Fibroblast of skin of abdomen (primary cell): ENCODE measurements at places on chromosomes 1 and 21.

GRCh38 chr1:6342056-6342455 lies 51.5 kb downstream of the ACOT7 start:
- no peak for DNase-seq

DNA sequence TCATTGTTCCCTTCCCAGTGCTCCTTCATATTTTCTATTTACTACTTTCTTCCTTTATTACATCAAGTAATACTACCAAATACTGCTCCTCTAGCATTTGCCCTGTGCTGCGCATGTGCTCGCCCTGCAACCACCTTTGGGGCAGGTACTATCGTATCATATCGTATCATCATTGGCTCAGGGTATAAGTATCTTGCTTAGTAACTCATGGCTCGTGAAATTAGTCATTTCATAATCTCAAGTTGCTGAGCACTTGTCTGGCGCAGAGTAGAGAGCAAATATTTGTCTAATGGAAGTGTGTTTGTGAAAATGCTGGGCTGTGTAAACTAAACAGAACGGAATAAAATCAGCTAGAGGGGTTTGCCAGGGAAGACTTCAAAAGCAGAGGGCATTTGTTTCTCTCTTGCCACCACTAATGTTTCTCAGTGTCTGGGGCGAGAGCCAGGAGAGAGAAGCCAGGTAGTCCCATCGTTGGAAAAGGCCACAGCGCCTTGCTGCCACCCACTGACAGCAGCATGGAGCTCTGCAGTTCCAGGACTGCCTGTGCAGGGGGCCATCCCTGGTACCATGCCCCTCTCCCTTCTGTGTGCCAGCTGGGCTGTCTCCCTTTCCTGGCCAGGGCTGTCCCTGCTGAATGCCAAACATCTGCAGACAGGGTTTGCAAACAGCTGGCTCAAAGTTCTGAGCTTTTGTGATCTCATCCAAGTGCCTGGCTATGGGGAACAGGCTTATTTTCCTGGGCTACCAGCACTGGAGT lies 20.0 kb upstream of the CPT2 start:
- no peak for DNase-seq

GRCh38 chr1:232611834-232612233 lies 18.1 kb downstream of the SIPA1L2 start:
- no peak for DNase-seq

- DNase-seq: no peak
Observed at GRCh38 chr21:36946949-36947356, 19.5 kb downstream of the HLCS start.

- peak; percentile 97 for DNase-seq
Observed at GRCh38 chr21:33947451-33948095, 32.0 kb upstream of the ATP5PO start.

- DNase-seq: no peak
Observed at GRCh38 chr1:9269721-9270120, 23.0 kb upstream of the SPSB1 start.

GRCh38 chr1:42886046-42886739 lies 39.8 kb downstream of the ZNF691 start:
- DNase-seq: no peak

DNA sequence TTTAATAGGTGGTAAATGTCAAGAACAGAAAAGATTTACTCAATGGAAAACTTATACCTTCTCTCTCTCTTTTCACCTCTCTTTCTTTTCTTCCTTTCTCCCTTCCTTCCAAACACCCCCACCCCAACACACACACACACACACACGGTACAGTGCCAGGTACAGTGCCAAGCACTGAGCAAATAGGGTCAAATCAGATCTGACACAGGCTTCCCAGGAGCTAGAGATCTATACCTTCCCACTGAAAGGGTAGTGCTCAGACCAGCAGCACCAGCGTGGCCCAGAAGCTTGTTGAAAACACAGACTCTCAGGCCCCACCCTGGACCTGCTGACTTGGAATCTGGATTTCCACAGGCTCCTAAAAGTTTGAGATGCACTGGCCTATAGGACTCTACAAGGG lies 31.9 kb downstream of the IRF2BP2 start:
- DNase-seq: no peak

GRCh38 chr1:176976225-176976624 lies 188.3 kb downstream of the ASTN1 start:
- no peak for DNase-seq

DNA sequence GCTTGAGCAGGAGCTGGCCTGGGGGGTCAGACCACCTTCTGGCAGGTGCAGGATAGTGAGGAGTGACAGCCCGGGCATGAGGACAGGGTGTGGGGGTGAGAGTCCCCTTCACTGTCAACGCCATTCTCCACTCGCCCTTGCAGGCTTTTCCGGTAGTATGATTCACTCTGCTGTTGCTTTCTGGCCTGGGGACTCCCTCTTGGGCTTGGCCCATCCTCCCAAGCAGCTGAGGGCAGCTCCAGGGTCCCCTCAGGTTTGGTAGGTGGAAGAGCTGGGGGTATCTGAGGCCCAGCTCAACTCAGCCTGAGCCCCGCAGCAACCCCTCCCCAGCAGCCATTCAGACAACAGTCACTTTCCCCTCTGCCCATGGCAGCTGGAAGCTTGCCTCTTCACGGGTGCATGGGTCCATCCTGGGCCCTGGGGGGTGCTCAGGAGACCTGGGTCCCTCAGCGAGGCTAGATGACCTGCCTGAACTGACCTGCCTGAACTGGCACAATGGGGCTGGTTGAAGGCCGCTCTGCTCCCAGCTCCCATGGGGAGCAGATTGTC lies 1.3 kb downstream of the CLDN19 start:
- DNase-seq: no peak

DNA sequence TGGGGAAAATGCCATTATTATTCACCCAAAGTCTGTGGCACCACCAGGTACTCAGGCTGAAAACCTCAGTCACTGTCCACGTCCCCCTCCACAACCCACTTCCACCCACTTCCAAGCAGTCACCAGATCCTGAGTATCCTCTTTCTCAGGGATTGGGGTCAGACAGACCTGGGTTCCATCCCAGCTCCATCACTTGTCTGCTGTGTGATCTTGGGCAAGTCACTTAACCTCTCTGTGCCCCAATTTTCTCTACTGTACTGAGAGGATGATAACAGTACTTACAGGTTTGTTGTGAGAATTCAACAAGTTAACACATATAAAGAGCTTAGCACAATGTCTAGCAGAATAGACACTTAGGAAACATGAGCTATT lies 29.7 kb upstream of the FOXO6 start:
- DNase-seq: no peak

- peak; percentile 40 for DNase-seq
Observed at GRCh38 chr1:27872059-27872801, at the start of gene THEMIS2. Gene THEMIS2 (plus strand): TSS chr1:27872544. CDS start chr1:27872572, 28 bp downstream.

GRCh38 chr1:198680174-198680875 lies 41.5 kb downstream of the PTPRC start:
- DNase-seq: no peak

DNA sequence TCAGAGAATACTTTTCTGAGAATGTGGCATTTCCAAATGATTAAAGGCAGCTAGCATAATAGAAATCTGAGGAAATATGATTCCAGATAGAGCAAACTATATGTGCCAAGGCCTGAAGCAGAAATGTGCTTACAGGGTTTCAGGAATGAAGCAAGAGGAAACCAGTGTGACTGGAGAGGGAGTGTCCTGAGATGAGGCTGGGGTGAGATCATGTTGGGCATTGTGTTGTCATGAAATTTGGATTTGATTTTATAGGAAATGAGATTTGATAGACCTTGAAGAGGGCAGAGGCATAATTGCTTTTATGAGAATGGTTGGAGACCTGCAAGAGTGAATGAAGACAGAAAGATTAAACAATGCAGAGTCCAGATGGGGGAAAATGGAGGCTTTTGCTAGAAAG lies 338.1 kb upstream of the SNX7 start:
- DNase-seq: peak; percentile 84

- no peak for DNase-seq
Observed at GRCh38 chr1:55828044-55828443, 612.9 kb upstream of the USP24 start.

DNA sequence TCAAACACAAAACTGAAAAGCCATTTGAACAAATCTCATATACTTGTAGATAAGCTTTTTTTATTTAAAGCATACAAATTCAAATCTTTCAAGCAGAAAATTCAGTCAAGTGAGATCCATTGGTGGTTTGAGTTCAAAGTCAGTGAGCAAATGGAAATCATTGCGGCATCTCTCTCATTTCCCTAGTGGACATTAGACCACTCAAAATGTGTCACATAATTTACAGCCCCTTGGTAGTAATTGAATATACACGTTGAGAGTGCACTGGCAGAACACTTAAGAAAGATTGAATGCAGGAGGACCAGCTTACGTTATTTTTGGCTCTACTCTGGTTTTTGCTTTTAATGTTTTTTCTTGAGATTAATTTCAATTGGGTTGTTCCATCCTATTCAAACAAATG lies 633.7 kb downstream of the USP25 start:
- no peak for DNase-seq

DNA sequence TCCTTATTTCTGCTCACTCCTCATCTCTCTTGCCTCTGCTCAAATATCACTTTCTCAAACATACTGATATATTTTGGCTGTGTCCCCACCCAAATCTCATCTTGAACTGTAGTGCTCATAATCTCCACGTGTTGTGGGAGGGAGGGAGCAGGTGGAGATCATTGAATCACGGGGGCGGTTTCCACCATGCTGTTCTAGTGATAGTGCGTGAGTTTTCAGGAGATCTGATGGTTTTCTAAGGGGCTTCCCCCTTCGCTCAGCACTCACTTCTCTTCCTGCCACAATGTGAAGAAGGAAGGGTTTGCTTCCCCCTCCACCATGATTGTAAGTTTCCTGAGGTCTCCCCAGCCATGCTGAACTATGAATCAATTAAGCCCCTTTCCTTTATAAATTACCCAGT lies 26.6 kb downstream of the ZBTB8OS start:
- no peak for DNase-seq

DNA sequence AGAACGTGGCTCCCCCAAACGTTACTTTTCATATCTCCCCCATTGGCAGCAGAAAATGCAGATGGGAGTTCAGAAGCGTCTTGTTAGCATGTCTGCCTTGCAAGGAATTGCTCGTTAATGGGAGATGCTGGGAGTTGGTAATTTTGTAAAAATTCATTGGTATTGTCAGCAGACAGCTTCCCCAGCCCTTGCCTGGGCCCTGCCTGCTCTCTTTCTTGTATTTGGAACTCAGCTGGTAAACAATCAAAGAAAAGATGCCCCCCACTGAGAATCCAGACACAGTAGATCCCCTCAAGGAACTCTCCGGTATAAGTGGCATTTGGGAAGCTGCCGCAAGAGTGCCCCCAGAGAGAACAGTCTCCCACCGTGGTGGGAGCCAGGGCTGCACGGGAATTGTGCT lies 94.4 kb upstream of the IGSF21 start:
- DNase-seq: no peak

- peak; percentile 34 for DNase-seq
Observed at GRCh38 chr1:218656301-218657037, 311.3 kb downstream of the TGFB2 start.

DNA sequence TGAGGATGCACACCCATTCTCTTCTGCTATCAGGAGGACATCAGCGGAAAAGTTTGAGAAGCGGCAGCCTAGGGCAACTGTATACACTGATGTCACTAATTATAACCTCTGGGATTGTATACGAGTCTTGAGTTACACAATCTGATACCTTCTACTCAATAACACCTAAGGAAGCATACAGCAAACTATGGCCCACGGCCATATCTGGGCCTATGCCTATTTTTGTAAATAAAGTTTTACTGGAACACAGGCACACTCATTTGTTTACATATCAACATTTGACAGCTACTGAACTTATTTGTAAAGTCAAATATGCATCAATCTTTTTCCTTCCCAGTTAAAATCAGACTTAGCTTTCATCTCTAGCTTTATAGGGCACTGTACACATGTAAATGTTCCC lies 187.2 kb downstream of the ZSCAN20 start:
- DNase-seq: no peak

DNA sequence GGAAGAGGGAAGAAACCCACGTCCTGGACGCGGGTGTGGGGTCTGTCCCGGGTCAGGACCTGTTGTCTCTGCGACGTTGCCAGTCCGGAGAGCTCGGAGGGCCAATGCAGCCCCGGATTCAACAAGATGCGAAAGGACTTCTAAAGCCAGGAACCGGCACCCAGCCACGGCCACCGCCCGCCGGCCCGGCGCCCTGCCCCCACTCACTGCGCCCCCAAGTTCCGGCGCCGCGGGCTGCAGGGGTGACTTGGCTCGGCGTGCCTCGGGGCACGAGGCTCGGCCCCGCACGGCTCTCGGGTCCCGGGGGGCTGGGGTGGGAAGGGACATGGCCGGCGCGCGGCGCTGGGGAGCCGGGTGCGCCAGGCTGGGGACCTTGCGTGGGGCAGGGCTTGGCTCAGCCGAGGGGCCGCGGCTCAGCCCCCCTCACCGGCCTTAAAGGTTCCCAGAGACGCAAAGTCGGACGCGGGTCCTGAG lies 51.8 kb upstream of the H6PD start:
- no peak for DNase-seq

- peak; percentile 73 for DNase-seq
Observed at GRCh38 chr1:112618721-112619517, at the start of gene ST7L. Gene ST7L (minus strand): TSS chr1:112619141. CDS start chr1:112619113, 28 bp downstream.

- peak; percentile 47 for DNase-seq
Observed at GRCh38 chr1:19240673-19241538, 10.4 kb downstream of the EMC1 start.

- no peak for DNase-seq
Observed at GRCh38 chr1:212944229-212944901, 6.0 kb upstream of the VASH2 start.

DNA sequence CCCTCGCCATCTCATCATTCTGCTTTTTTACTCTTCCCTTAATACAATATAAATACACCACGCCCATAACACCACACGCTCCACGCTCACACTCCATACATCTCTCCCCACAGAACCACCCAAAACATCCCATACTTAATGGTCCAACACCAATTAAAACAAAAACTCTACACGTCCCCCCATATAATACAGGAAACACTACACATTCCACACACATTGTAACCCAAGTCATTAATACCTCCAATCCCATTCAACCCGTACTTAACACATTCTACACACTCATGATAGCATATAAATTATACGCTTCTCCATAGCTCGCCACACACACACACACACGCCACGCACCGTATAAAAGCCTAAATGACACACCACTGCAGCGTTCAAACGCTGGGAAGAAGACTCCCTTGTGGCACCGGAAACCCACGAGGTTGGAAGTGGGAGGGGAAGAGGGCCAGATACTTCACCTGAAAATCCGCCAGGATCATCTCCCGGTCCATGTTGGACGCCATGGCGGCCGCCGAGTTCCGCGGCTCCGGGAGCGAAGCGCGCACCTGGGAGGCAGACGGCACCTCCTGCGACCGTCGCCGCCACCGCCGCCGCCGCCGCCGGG lies 659 bp downstream of the FAF1 start:
- DNase-seq: peak; percentile 28

GRCh38 chr1:52786148-52786547 lies 56.4 kb upstream of the ZYG11A start:
- DNase-seq: no peak

- peak; percentile 47 for DNase-seq
Observed at GRCh38 chr1:205488074-205488723, 16.3 kb upstream of the CDK18 start.

DNA sequence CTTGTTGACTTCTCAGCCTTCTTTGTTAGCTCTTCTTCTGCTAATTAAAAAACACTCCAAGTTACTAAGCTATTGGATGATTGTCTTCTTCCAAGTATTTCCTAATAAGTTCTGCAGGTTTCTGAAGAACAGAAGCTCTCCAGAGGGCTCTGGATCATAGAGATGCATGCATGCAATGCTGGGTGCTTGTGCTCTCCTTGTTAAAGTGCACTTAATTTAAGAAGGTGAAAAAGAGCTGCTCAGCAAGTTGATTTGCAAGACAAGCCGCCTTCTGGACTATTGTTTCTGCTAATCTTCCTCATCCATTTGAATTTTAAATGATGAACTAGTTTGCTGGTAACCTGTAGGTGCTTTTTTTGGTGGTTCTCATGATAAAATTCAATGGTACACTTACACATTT lies 16.1 kb downstream of the RRP15 start:
- DNase-seq: no peak
